ENCODE measurements at places on chromosomes 5 and 9.

DNA sequence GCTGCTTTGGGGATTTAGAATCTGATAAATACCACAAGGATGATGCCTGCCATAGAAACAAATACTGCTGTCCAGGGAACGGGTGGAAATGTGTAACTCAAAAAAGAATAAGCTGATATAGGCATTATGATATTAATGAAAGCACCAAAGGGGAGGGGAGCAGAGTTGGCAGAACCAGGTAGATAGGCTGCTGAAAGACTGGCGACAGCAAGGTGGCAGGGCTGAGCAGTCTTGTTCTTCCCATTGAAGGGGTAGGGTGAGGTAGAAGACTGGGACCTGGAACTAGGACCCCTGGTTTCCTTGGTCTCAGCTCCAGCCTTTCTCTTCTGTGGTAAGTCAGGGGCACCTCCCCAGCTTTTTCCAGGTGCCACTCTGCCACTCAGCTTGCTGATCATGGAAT is 31.4 kb upstream of the TMOD1 start:
- no peak for ATAC-seq

DNA sequence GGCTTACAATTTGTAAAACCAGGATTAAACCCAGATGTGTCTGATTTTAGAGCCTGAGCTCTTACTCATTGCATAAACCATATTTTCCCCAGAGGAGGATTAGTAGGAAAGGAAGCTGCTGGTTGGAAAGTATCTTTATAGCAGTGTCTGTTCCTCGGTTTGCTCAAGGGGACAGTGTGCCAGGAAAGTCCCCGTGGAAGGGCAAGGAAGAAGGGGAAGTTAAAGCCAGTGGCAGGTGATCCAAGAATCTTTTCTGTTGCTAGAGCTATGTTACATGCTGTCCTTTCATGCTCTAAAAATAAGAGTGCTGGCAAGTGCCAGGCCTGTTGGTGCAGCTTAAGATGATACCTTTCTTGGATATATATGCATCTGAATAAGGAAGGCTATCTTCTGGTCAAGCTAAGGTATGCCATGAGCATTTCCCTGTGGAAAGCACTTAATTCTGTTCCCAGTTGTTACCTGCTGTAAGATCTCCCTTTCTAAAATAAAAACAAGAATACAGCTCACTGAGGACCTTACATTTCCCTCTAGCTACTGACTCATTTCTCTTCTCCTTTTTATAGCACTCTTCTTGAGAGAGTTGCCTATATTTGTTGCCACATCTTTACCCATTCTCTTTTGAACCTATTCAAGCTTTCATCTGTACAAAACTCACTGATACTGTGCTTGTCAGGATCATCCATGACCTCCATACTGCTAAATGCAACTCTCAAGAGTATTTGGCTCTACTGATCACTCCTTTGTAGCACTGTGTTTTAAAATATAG is 8.0 kb downstream of the PDCD1LG2 start:
- peak; percentile 77 for ATAC-seq

DNA sequence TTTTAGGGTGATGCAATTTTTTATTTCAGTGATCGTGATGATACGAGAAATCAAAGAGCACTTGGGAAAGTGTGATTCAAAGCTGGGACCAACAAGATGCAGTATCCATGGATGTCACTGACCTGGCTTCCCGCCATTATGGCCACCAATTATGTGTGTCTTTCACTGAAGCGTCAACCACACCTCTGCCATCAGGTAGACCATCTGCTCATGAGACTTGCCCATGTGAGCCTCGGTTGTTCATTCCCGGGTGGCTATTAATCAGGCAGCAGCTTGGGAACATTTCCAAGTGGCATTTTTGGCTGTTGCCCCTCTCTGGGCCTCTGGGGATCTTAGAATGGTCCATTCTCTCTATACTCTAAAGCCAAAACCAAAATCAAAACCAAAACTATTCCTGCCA is 436.0 kb upstream of the ADAMTSL1 start:
- ATAC-seq: no peak

GRCh38 chr9:6910032-6910431 is 152.3 kb downstream of the KDM4C start:
- ATAC-seq: no peak

DNA sequence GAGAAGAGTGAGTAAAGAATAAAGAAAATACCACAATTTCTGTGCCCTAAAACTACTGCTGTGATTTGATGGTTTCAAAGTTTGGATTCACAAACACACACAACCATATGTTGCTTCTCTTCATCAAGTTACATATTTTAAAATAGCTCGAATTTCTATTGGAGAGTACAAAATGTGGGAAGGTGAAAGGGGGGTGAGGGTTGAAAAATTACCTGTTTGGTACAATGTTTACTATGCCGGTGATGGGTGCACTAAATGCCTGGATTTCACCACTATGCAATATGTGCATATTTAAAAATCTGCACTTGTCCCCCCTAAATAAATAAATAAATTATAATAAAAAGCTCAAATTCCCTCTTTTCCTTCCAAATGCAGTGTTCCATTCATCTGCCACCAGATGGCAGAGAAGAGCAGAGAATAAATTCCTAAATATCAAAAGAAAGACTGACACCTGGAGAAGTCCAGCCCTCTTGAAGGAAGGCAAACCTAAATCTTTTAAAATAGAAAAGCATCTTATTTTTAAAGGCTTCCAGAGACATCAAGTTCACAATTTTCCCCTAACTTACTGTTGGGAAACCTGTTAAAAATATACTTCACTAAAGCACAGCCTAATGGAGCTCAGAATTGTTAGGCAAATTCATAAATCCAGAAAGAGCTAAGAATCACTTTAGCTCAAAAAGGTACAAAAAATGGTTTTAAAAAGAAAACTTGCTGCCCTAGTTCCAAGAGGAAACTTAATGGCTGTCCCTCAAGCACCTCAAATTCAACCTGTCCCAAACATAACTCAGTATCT is 24.8 kb upstream of the HNRNPA0 start:
- no peak for ATAC-seq

- peak; percentile 38 for ATAC-seq
Measured at GRCh38 chr9:96875461-96876142, 21.3 kb upstream of the ZNF782 start.

DNA sequence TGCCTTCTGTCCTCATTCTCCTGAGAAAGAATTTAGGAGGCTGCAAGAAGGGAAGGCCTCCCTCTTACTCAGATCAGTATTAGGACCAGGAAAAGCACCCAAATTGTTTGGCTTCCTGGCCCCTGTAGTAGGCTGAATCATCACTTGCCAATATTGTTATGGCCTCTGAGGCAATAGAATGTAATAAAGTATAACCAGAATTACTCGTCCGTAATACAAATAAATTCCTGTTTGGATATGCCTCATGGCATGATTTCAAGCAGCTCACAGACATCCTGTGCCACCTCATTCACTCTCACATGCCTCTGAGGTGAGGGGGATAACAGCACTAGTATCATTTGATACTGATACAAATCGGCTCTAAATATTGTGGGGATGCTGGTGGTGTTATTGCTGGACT is 427.3 kb downstream of the ISL1 start:
- no peak for ATAC-seq

Data from activated T-helper 17 cell treated with anti-CD3 and anti-CD28 coated beads, Interleukin-2, amount 50 U/mL, for 72 hours (primary cell).